ENCODE measurements at places on chromosomes 6 and 20. TPM values are rescaled to one million over a fixed set of nuclear protein-coding genes. Genes with fewer than 3 reads are reported as not detected.

Gene ADGRF5
- 3.3 TPM for total RNA-seq

GRCh38 chr20:59604741-59605600 is 631 bp downstream of the PHACTR3 start:
- H3K36me3 ChIP-seq, result no peaks in the 10 kb centered on the region
- H3K4me1 ChIP-seq, result no peaks in the 10 kb centered on the region
- H3K4me3 ChIP-seq, result no peak overlapping the region
- no peak overlapping the region for H3K27ac ChIP-seq

Gene ABHD16B
- total RNA-seq, result not detected

Gene SLC52A3
- total RNA-seq, result 19.7 TPM

GRCh38 chr6:44626616-44627015 is 239.1 kb downstream of the CDC5L start:
- H3K27ac ChIP-seq, result no peak overlapping the region
- H3K27me3 ChIP-seq, result no peaks in the 10 kb centered on the region
- peak; percentile 45 for DNase-seq
- no peak overlapping the region for H3K4me3 ChIP-seq
- peaks cover 4% of the 10 kb centered on the region for H3K4me1 ChIP-seq

Gene FAM120B
- total RNA-seq, result 25.1 TPM

DNA sequence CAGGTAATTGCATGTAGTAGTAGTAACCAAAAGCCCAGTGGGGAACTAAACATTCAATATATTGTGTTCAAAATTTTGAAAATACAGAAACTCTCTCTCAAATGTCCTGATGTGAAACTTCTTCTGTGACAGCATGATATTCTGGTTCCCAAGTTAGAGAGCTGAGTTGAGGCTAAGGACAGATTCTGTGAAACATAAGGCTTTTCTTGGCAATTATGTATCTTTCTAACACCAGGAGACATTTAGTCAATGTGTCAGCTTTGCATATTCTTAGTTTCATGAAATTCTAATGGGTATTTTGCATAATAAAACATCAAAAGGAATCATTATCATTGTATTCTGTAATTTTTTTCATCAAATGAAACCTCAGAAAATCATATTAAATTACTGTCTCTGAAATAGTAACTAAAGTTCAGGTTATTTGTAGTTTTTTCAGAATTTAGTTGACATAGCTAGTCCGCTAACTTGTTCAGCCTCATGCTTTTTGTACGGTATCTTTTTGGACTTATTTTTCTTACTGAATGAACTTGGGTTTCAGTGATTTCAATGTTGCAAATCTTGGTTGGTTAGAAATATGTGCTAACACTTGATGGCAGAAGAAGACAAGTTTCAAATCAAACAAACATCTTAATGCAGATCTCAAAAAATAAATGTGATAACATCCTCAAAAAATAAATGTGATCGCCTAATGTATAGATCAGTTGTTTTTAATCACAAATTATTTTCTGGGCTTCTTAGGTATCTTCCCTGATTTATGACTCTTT is 70.4 kb downstream of the AKAP7 start:
- no peaks in the 10 kb centered on the region for H3K4me1 ChIP-seq
- no peak overlapping the region for H3K27ac ChIP-seq
- H3K36me3 ChIP-seq, result no peaks in the 10 kb centered on the region
- no peak for DNase-seq
- H3K4me3 ChIP-seq, result no peak overlapping the region
- no peaks in the 10 kb centered on the region for H3K27me3 ChIP-seq

GRCh38 chr20:50813801-50814200 is 18.9 kb downstream of the BCAS4 start:
- no peaks in the 10 kb centered on the region for H3K36me3 ChIP-seq
- H3K4me1 ChIP-seq, result no peaks in the 10 kb centered on the region
- H3K27me3 ChIP-seq, result no peaks in the 10 kb centered on the region
- H3K27ac ChIP-seq, result no peak overlapping the region
- DNase-seq, result no peak

DNA sequence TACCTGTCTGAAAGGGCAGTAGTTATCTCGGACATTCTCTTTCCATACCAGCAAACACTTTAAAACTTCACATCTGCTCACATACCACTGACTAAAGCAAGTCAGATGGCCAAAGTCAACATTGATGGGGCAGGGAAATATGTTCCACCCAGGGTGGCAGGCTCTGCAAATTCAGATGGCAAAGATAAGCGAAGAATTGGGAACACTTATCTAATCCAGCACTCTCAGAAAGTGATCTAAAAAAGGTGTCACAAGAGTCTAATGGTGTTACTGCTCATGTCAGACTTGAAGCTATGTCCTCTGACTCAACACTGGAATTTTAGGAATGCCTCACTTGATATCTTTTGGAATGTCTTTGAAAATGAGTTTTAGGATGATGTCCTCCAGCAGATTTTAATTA is 1086.2 kb downstream of the KIF16B start:
- no peak overlapping the region for H3K27ac ChIP-seq
- no peaks in the 10 kb centered on the region for H3K4me1 ChIP-seq
- H3K4me3 ChIP-seq, result no peak overlapping the region
- no peaks in the 10 kb centered on the region for H3K36me3 ChIP-seq
- no peak for DNase-seq

DNA sequence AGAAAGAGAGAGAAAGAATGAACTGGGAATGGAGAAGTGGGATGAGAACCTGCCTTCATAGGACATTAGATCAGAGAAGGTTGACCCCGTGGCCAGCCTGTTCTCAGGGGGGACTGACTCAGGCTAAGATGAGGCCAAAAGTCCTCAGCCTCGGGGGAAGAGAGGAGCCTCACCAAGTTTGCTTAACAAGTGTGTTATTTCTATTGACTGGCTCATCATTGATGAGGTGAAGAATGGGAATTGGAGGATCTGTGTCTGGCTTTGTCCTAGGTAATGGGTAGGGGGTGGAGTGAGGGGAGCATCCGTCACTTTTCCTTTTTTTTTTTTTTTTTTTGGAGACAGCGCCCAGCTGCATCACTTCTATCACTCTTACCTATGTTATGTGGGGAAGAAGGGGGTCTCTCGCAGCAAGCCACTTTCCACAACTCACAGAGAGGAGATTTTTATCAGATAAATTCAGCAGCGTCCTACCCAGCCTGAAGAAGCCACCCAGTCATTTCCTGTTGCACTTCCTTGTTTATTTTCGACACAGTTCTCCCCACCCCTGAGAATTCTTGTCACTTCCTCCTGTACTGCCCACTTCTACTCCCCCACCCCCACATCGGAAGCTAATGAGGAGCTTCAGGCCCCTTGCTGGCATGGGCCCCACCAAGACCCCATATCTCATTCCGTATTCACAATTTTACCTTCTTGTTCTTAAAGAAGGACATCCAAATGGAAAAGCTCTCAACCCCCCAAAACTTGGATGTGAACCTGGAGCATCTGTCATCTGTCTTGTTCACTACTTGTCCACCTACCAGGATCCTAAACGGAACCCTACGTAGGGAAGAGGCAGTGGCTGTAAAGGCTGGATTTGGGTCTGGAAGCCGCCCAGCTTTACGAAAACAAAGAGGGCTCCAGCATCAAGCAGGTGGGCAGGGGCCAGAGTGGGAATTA is 2.8 kb upstream of the RNASET2 start:
- H3K4me3 ChIP-seq, result no peak overlapping the region
- no peaks in the 10 kb centered on the region for H3K36me3 ChIP-seq
- no peaks in the 10 kb centered on the region for H3K27me3 ChIP-seq
- H3K4me1 ChIP-seq, result peaks cover 13% of the 10 kb centered on the region
- peak overlapping the region; percentile 67 for H3K27ac ChIP-seq
- DNase-seq, result peak; percentile 61

DNA sequence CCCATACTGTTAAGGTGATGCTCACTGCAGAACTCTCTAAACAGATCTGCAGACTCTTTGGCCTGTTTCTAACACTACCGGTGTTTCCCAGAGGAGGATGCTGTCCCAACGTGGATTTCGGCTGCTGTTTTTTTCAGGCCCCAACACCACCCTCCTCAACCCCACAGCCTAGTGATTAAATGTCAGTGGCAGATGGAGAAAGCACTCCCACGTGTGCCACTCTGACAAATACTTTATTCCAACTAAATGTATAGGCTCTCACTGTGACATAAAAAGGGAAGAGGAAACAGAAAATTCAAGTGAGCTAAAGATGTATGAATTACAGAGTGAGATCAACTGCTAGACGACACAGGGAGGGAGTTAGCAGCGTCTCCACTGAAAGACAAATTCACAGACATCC is 3.6 kb downstream of the TBC1D20 start:
- H3K27me3 ChIP-seq, result no peaks in the 10 kb centered on the region
- no peak overlapping the region for H3K27ac ChIP-seq
- no peaks in the 10 kb centered on the region for H3K36me3 ChIP-seq
- H3K4me1 ChIP-seq, result peaks cover 7% of the 10 kb centered on the region

Gene KHDC1L
- not detected for total RNA-seq

Gene PRL
- total RNA-seq, result not detected

DNA sequence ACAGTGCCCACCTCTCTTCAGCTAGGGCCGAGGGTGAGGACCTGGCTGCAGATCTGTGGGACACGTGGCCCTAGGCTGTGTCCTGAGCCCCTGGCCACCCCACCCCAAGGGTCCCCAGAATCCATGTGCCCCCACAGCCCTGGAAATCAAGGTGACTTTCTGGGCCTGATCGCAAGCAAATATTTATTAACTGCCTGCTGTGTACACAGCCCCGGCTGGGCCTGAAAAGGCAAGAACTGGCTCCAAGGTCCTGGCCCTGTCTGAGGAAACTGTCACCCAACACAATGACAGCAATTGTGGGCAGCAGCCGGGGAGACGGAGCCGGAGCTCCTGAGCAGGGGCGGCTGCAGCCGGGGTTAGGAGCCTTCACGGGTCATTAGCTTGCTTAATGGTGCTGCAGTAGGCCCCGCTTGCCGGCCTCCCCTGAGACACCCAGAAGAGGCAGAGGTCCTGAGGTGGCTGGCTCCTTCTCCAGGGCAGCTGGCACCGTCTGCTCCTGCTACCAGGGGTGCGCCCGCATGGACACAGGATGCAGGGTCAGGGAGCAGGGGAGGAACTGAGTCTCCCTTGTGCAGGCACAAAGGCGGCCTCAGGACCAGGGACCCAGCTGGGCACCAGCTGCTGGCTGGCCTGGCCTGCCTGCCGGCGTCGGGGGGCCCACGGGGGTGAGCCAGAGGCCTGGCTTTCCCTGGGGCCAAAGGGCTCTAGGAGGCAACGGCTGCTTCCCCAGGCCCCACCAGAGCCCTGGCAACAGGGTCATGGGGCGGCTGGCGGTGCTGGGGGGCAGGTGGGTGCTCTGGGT is 24.1 kb downstream of the NPEPL1 start:
- no peaks in the 10 kb centered on the region for H3K27me3 ChIP-seq
- no peaks in the 10 kb centered on the region for H3K4me1 ChIP-seq
- H3K4me3 ChIP-seq, result no peak overlapping the region
- H3K36me3 ChIP-seq, result no peaks in the 10 kb centered on the region
- peak; percentile 12 for DNase-seq

- no peaks in the 10 kb centered on the region for H3K27me3 ChIP-seq
- H3K27ac ChIP-seq, result peak overlapping the region; percentile 83
- peak; percentile 61 for DNase-seq
- H3K4me3 ChIP-seq, result no peak overlapping the region
- H3K4me1 ChIP-seq, result no peaks in the 10 kb centered on the region
Observed at GRCh38 chr6:12261502-12261901, 28.7 kb upstream of the EDN1 start.

- no peak overlapping the region for H3K27ac ChIP-seq
- no peaks in the 10 kb centered on the region for H3K27me3 ChIP-seq
- no peaks in the 10 kb centered on the region for H3K36me3 ChIP-seq
- H3K4me3 ChIP-seq, result no peak overlapping the region
- no peak for DNase-seq
Observed at GRCh38 chr6:32759669-32760068, 3.7 kb downstream of the HLA-DQB2 start.

DNA sequence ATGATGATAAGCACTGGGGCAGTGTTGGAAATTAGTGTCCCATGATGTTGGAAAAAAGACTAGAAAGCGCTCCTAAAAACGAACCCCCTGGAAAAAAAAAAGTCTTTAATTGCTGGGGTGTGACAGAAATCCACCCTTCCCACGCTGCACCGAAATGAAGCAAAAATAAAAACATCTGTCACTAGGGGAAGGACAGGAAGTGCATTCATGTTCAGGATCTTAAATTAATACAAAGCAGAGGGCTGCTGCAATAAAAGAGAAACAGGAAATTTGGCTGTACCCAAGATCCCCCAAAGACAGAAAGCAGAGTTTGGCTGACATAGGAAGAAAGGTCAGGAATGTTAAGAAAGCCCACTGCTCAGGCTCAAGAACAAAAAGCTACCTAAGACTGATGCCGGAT is 333.9 kb downstream of the TBC1D32 start:
- no peak overlapping the region for H3K27ac ChIP-seq
- H3K36me3 ChIP-seq, result no peaks in the 10 kb centered on the region
- DNase-seq, result no peak
- no peaks in the 10 kb centered on the region for H3K27me3 ChIP-seq
- no peak overlapping the region for H3K4me3 ChIP-seq

DNA sequence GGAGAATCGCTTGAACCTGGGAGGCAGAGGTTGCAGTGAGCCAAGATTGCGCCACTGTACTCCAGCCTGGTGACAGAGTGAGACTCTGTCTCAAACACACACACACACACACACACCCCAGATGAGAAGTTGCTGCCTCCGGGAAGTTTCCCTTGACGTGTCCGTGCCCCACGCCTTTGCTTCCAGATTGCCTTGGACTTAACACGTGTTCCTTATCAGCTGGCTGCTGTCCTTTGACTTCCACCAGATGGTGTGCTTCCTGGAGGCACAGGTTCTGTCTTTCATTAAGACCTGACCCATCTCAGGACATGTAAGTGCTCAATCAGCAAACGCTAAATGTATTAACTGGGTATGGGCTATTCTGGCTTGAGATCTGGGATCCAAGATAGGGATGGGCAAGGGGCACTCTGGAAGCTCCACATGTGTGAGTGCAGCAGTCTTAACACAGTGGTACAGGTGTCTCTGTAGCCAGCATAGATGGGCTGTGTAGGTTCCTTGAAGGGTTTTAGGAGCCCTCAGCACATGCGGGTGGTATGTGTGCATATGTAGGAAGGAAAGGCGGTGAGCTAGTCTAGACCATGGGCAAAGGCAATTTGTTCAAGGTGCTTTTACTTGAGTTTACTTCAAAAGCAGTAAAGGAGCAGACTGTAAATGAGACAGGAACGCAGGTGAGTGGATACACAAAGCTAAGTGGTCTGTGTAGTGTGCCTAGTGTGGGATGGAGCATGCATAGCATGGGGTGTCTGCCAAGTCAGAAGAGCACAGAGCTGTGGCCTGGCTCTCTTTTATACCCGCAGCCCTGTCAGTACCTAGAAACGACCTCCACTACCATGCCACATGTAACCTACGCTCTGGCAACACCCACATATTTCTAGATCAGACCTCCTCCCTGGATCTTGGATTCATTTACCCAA is 11.6 kb downstream of the PIGT start:
- no peaks in the 10 kb centered on the region for H3K4me1 ChIP-seq
- DNase-seq, result peak; percentile 75
- H3K4me3 ChIP-seq, result no peak overlapping the region
- H3K36me3 ChIP-seq, result peaks cover 11% of the 10 kb centered on the region
- no peaks in the 10 kb centered on the region for H3K27me3 ChIP-seq

Gene SEL1L2
- total RNA-seq, result not detected

- H3K4me1 ChIP-seq, result no peaks in the 10 kb centered on the region
- no peak for DNase-seq
- no peaks in the 10 kb centered on the region for H3K27me3 ChIP-seq
Observed at GRCh38 chr20:33249456-33249855, 13.7 kb downstream of the BPIFA1 start.

Measured in colonic mucosa (tissue), 4 donors.